ENCODE measurements at places on chromosomes 3 and 15.

DNA sequence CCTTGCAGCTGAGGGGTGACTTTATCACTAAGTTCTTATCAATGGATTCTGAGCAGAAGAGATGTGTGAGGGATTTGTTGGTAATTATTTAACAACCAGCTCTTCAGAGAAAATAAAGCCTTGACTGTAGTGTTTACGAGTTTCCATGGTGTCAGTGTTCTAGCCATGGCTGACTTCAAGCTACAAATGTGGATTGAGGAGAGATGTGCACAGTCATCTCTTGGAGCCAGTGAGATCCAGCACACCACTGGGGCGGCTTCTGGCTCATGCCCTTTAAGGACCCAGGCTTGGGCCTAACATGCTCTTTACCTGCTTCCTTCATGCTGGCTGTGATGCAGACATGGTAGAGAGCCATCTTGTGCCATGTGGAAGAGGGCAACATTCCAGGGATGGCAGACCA lies 145.6 kb upstream of the MRPS22 start:
- no peak for DNase-seq

GRCh38 chr3:8996681-8997121 lies 33.4 kb upstream of the RAD18 start:
- no peak for DNase-seq

- no peak for DNase-seq
These were observed 59.5 kb upstream of the GALNT15 start for GRCh38 chr3:16114930-16115329.

- DNase-seq, result no peak
These were observed 77.8 kb downstream of the GHSR start for GRCh38 chr3:172370419-172370818.

DNA sequence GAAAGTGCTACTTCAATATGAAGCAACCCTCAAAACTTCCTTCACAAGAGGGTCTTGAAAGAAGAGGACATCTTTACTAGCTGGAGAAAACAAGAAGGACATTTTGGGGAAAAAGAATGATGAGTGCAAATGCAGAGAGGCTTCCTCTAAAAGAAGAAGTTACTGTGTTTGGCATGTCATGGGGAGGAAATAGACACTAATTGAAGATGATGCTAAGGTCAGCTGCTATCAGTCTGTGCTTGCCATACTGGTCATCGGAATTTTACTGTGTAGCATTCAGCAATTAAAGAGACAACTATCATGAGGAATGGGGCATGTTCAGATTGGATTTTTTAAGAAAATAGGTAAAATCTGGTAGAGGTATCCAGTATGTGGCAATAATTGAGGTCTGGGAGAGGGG lies 60.0 kb downstream of the THRB start:
- DNase-seq, result no peak

DNA sequence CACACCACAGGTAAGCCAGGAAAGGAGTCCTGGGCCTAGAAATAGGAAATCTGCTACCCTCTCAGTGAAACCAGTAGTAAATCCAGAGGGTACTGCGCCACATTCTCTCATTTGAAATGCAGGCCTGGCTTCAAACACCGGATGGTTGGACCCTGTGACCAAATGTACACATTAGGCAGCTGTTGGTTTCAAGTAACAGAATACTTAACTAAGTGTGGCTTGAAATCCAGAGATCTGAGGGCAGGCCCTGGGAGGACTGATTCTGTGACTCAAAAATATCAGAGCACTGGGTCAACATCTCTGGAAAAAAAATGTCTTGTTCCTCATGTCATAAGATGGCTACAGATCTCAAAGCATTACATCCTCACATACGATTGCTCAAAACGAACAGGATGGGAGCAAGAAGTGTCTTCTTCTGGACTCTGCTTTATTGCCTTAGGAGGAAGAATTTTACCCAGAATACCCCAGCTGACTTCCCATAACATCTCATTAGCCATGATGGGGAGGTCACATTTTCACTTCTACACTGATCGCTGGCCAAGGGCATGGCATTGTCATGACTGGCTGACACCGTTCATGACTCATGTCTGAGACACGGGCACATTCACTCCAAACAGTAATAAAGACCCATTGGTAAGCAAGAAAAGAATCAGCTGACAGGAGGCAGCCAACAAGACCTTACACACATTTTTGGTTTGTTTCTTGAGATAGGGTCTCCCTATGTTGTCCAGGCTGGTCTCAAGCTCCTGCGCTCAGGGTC lies 166.0 kb downstream of the ARRDC4 start:
- no peak for DNase-seq

GRCh38 chr15:25052191-25052999 lies 97.6 kb downstream of the SNRPN start:
- DNase-seq, result no peak

DNA sequence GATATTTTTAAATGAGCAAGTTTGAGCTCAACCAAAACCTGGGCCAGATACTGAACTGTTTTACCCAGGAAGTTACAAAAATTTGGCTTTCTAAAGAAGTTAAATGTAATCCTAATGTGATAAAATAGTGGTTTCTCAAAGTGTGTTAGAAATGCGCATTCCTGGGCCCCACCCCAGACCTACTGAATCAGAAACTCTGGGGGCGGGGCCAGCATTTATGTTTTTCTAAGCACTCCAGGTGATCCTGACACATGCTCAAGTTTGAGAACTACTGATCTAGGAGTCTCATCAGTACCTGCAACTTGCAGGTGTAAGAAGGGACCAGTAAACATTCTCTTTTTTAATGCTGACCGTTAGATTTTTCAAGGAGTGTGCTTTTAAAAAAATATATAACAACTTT lies 190.6 kb downstream of the VPS13C start:
- DNase-seq, result no peak

GRCh38 chr3:172170073-172170709 lies 130.8 kb downstream of the FNDC3B start:
- no peak for DNase-seq

- DNase-seq, result no peak
These were observed 16.5 kb downstream of the PLXNA1 start for GRCh38 chr3:126999383-126999782.

DNA sequence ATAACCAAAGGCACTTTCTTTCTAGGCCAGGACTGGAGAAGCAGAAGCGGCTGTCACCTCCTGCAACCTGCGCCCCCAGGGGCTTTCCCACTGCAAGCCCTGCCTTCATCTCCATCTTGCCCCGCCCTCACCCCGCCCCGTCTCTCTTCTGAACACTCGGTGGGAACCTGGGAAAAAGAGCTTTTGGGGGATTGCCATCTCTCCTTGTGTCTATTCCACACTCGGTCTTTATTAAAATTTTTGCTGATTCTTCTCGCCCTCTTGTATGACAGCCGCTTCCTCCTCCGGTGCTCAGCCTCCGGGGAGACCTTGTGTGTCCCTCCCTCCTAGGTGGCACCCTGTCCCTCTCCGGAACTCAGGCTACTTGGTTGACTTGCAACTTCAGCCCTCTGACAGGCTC lies 41.9 kb upstream of the SPESP1 start:
- no peak for DNase-seq

GRCh38 chr3:9784965-9785364 lies 7.3 kb downstream of the TADA3 start:
- no peak for DNase-seq

DNA sequence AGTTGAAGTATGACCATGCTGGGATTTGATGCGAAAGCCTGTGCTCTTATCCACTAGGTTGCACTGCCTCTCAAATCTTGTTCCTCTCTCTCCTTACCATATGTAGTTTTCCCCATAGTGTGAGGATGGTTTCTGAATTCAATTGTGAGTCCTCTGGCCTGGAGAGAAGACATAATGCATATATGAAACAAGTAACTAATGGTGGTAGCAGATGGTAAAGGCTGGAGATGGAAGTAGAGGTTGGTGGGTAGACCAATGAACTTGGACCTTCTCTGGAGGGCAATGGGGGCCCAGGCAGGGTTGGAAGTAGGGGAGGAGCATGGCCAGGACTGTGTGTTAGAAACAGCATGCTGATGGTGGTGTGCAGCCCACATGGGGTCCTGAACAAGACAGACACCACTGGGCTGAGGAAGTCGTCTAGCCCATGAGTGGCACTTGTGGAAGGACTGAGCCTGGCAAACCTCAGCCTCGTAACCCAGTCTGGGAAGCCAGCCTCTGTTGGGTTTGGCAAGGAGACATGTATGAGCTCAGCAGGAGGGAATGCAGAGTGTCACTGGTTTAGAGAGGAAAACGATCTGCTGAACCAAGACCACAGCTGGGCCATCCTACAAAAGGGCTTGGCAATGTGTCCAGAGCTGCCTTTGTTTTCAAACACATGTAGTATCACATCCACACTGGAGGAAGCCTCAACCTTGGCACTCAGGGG lies 18.5 kb upstream of the LMCD1 start:
- DNase-seq, result no peak

GRCh38 chr15:52146776-52147175 lies 34.2 kb upstream of the BCL2L10 start:
- no peak for DNase-seq

GRCh38 chr3:101932326-101933068 lies 83.2 kb downstream of the NFKBIZ start:
- no peak for DNase-seq

DNA sequence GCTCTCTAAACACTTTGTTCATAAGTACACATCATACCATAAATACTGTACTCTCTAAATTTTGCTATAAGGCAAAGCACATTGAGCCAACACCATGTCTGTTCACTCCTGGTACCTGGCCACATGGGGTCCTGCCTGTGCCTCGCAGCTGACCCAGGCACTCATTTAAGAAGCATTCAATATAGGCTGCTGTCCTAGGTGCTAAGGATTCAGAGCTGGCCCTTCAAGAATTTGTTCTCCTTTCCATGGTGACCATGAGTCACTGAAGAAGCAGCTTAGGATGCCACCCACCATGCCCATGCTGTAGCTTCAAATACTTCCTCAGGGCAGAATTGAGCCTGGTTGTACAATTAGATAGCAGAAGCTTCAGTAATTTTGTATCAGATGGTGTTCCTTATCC lies 119.2 kb upstream of the ZBED2 start:
- no peak for DNase-seq
